ENCODE measurements at places on chromosomes 2 and 18.

- DNase-seq = no peak
These were observed 103.3 kb downstream of the CTAGE1 start for GRCh38 chr18:22314420-22314819.

DNA sequence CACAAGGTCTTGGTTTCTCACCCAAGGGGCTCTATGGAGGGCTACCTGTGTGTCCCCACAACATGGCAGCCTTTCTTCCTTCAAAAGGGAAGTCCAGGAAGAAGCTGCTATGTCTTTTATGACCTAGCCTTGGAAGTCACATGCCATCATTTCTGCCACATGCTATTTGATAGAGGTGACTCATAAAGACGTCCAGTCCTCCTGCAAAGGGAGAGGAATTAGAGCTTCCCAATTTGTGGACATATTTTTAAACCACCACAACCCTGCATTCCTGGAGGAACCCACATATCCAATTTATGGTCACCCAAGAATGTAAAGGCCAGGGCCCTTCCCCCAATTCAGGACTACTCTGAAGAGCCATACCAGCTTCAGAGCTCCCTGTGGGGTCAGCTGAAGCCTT lies 246.2 kb downstream of the CYP26B1 start:
- no peak for DNase-seq

GRCh38 chr2:105144152-105144940 lies 97.2 kb upstream of the GPR45 start:
- no peak for DNase-seq

GRCh38 chr2:170554278-170554955 lies 160.7 kb upstream of the SP5 start:
- peak; percentile 69 for DNase-seq

- no peak for DNase-seq
These were observed 268.3 kb downstream of the VAPA start for GRCh38 chr18:10182009-10182624.

All from ascending aorta (tissue), 2 donors.